ENCODE measurements at places on chromosomes 3 and 15.

DNA sequence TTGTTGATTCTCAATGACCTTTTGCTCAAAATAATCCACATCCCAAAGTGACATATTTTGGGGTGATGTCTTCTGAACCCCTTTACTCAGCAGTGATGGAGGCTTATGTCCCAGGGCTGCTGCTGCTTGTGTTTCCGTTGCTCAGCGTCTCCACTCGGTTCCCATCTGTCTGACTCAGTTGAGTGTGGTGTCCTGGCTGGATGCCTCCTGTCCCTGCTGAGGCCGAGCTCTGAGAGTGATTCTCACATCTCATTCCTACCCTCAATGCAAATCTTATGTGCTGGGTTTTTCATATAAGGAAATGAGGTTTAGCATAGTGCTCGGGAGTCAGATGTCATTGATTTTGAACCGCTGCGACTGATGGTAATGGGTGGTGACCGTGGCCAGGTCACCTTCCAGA, 247.4 kb downstream of the GABRG3 start:
- no peak for DNase-seq

- no peak for DNase-seq
These were observed 346.0 kb downstream of the NLGN1 start for GRCh38 chr3:173743516-173743915.

DNA sequence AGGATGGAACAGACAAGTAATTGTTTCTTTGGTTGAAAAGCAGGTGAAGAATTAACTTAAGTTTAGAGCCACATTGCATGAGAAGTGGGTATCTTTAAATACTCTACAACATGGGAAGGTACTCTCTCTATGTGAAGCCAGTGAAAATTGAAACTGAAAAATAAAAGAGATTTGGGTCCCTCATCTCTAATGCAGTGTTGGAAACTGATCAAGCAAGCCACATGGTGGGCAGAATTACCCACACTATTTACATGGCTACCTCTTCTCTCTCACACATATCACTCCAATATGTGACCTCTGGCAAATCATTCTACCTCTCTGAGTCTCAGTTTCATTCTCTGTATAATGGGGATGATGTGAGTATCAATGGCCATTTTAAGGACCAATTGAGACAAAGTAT, 339.0 kb downstream of the IL5RA start:
- DNase-seq, result no peak

- DNase-seq, result no peak
These were observed 34.9 kb downstream of the TMEM39A start for GRCh38 chr3:119428538-119428937.

GRCh38 chr3:117603097-117603496, 893.5 kb downstream of the TUSC7 start:
- no peak for DNase-seq

DNA sequence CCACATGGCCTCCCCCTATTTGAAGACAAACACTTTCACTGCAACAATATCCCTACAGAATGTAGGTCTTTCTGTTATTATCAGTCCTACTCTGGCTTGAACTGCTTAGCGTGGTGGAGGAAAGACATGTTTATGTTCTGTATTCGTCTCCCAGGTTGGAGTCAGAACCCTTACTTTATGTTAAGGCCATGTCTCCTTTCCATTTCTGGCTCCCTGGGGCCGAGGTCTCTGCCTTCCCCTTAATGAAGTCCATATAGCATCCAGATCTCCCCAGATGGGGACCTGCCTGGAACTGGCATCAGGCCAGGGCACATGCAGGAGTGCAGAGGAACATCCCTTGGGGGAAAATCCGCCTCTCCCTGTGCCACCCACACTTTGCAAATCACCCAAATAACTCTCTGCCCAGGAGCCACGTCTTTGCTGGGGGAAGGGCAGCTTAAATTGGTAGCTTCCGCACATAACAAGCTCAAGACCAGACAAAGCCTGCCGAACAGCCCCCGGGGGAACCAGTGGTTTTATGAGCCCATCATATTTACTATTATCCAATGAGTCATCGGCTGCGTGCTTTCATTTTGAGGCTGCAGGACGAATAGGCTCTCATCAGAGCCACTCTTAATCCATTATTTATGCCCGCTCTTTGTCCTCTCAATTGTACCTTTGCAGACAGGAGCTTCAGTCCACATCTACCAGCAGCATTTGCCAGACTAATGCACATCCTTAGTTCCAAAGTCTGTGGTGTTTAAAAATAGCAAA, 237.0 kb downstream of the UACA start:
- peak; percentile 73 for DNase-seq

DNA sequence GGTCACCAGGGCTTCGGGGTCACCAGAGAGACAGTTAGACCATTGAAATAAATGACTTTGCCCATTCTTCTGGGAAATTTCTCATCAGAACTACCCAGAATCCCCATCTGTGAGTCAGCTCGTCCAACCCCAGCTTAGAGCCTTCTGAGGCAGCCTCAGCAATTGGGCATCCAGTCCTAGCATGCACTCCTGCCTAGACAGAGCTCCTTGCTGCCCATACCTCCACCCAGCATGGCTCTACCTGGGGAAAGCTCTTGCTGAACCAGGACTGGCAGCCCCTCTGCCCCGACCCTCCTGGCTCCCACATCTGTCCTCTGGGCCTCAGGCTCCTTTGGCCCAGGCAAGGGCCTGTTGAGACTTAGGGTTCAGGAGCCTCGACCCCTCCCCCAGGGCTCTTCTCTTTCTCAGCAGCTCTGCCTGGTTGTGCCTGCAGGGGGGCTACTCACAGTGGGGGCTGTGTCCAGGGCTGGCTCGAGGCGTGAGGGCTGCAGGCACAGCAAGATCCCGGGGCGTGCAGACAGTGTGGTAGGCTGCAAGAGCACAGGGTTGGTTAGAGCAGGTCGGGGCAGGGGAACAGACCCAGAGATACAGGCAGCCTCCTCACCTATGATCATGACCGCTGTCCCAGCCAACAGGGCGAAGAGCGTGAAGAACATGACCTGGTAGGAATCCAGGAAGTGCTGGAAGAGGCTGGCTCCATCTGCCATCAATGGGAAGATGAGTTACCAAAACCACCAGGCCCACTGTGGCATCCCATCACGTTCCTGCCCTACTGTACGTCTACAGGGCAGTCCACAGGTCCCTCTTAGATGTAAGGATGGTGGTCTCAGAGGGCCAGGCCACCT, 101.3 kb downstream of the NUP210 start:
- DNase-seq, result no peak

DNA sequence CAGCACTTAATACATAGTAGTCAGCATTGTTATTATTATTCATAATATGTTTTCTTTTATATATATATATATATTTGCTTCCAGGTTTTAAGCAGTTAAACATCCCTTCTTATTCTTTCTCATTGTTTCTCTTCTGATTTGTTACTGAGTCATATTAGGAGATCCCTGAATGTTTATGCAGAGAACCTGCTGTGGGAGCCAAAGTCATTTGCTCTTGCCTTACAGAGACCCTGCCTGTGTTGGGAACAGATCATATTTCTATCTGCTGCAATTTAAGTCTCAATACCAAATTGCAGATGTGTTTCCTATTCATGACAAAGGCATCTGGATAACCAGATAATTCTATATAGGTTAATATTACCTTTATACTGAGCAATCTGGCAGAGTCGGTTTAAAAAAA, 323.0 kb upstream of the UMPS start:
- DNase-seq, result no peak

DNA sequence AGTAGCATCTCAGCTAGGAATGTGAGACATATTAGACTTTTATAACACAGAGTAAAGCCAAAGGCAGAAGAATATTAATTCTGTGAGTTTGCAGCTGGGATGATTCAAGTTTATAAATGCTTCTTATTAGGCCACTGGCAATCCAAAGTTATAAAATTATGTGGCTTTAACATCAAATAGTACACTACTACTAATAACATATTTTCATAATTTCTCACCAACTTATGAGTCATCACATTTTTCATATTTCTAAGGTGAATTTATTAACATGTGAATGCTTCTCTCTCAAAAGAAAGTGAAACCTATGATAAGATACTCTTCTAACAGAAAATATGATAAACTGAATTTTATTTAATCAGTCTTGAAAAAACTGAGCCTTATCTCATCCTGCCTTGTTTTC, 1348.2 kb upstream of the ALCAM start:
- no peak for DNase-seq

- no peak for DNase-seq
These were observed 7.5 kb downstream of the ZNF621 start for GRCh38 chr3:40532252-40532651.

- DNase-seq, result no peak
These were observed 6.4 kb downstream of the RPLP1 start for GRCh38 chr15:69459066-69459465.

GRCh38 chr15:67085237-67085817, 19.9 kb downstream of the SMAD3 start:
- no peak for DNase-seq

DNA sequence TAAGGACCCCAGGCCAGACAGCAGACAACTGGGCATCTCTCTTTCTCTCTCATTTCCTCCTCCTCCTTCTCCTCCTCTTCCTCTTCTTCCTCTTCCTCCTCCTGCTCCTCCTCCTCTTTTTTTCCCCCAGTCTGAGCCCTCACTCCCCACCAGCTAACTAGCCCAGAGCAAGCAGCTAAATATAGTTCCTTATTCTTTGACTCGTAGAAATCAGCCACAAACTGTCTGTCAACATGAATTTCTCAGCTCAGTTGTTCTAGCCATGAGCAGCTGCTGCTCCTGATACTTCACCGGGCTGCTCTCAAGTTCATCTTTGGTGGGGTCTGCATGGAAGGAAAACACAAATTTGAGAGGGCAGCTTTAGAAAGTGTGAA, 19.2 kb upstream of the LOXL1 start:
- no peak for DNase-seq

DNA sequence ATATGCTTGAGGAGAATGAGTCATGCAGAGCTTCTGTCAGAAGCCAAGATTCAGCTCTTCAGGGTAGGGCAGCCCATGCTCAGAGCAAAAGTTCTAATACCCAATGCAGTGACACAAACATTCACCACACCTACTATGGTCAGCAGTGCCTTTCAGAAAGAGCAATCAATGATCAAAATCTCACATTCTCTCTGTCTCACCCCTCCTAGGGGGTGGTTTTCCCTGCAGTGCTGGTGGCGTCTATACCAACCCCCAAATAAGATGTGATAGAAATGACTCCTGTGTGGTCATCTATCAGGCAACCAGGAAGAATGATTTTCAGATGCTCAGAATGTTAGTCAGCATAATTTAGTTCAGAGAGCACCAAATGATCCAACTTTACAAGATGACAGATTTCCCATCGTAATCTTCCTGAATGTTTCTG, 385.3 kb downstream of the NTRK3 start:
- no peak for DNase-seq

DNA sequence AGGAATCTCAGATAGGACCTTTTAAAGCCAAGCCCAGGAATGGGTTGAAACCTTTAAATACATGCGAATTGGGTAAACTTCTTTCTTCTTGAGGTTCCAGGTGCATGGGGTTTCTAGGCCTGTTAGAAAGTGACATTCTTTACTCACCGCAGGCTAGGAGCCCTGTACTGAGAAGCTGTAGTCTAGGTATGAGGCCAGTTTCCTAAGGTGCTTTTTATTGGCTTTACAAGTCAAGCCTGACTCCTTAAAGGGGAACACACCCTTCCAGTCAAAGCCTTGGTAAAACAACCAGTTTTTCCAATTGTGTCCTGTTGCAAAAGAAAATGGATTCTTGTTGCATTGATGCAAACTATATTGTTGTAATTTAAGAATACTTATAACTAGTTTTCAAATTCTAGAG, 76.1 kb upstream of the ATP11B start:
- no peak for DNase-seq

GRCh38 chr15:94582368-94582767, 351.0 kb downstream of the MCTP2 start:
- DNase-seq, result no peak

GRCh38 chr3:151210676-151211381, 7.8 kb upstream of the GPR171 start:
- DNase-seq, result no peak

- DNase-seq, result no peak
These were observed 300.3 kb upstream of the CCDC54 start for GRCh38 chr3:107076946-107077345.

DNA sequence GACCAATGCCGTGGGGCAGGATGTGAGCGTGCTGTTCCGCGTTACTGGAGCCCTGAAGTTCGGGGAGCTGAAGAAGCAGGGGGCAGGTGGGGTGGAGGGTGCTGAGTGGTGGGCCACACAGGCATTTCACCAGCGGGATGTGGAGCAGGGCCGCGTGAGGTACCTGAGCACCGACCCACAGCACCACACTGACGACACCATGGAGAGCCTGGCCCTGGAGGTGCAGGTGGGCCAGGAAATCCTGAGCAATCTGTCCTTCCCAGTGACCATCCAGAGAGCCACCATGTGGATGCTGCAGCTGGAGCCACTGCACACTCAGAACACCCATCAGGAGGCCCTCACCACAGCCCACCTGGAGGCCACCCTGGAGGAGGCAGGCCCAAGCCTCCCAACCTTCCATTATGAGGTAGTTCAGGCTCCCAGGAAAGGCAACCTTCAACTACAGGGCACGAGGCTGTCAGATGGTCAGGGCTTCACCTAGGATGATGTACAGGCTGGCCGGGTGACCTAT, 179.6 kb downstream of the TBC1D2B start:
- no peak for DNase-seq

- no peak for DNase-seq
These were observed 4.2 kb downstream of the UBAP1L start for GRCh38 chr15:65110676-65111292.

DNA sequence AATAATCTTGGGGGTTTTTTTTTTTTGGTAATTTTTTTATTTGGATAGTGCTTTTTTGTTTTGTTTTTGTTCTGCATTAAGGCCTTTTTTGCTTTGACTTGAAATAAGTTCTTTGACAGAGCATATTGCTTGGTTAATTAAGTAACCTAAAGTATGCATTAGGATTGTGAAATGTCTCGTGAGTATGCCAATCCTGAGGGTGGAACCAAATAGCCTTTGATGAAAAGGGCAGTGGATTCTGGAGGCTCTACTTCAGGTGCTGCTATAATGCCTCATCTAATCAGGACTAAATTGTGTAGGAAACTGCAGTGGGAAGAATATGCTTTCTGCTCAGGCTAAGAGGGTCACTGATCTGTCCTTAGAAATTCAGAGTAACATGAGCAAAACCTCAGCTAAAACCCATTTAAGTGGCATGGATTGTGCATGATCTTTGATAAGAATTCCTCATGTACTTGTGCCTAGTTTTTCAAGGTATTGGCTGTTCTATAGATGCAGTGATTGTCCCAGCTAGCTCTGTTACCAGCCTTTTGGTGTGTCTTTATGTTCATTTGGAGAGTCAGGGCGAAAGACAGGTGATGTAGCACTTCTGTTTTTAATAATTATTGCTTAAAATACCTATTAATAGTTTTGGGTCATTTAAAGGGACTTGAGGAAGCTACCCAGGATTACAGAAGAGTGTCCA, 15.4 kb downstream of the CDV3 start:
- DNase-seq, result no peak
